ENCODE measurements at places on chromosomes 3 and 15. TPM values are rescaled to one million over a fixed set of nuclear protein-coding genes. Genes with fewer than 3 reads are reported as not detected.

DNA sequence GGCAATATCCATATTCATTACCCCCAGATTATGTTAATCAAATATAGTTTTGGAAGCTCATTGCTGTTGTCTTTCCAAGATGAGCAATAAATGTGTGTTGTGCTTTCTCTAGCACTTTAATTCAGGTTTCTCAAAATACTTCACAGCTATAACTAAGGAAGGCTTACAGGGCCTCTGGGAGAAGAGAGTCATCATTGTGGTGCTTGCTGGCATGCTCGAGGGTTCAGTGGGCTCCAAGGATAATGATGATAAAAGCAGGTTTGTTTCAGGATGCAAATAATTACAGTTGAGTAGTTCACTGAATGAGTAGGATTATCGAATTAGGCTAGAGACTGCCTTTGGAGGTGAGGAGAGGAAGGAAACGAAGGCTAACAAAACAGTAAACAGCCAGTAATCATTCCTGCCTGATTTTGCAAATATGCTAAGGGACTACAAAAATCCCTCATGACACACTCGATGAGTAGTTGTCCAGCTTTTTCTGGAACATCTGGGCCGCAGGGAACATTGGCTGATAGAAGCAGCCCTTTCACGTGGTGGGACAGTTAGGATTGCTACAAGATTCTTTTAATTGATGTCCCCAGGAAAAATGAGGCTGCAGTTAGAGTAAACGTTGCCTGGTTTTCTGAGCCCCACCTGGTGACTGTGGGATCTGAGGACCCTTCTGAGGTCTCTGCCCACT, 54.1 kb downstream of the SLC7A14 start:
- no peak overlapping the region for H3K4me3 ChIP-seq
- no peak overlapping the region for H3K27ac ChIP-seq
- H3K36me3 ChIP-seq = no peaks in the 10 kb centered on the region

DNA sequence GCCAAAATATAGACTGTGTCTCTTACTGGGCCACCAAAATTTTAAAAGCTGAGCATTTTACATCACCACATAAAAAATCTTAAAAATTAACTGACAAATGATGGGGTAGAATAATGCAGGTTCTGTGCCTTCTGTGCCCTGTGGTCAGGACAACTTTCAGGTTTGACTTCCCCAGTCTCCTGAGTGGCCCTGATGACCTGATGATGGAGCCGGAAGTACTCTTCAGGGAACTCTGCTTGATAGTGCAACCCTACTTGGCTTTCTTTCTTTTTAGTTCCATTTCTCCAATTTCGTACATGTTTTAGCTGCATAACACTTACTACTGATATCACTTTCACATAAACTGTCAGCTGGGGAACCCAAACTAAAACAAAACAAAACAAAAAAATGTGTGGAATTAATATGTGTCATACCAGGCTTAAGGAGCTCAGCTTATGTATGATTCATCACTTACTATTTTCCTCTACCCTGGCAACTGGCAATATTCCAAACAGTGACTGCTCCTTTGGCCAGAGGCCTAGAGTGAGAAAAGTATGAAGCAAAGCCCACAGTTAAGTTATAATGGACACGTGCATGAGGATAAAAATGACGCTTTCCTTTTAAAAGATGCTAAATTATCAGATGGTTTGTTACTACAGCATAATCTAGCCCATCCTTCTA, 194.3 kb downstream of the BCHE start:
- no peaks in the 10 kb centered on the region for H3K4me1 ChIP-seq
- H3K4me3 ChIP-seq = no peak overlapping the region
- no peaks in the 10 kb centered on the region for H3K27me3 ChIP-seq
- peak; percentile 97 for DNase-seq
- H3K36me3 ChIP-seq = no peaks in the 10 kb centered on the region

GRCh38 chr15:51227940-51228732, 110.3 kb downstream of the CYP19A1 start:
- peak; percentile 16 for DNase-seq
- H3K4me1 ChIP-seq = peaks cover 4% of the 10 kb centered on the region
- H3K27me3 ChIP-seq = no peaks in the 10 kb centered on the region
- no peaks in the 10 kb centered on the region for H3K36me3 ChIP-seq

Gene GADL1
- 10.8 TPM for total RNA-seq

Gene CPNE9
- not detected for total RNA-seq

Gene SNTN
- 0.24 TPM for total RNA-seq

Gene SNRPN
- 511 TPM for total RNA-seq

Gene NPAP1
- total RNA-seq = 0.28 TPM

Gene GOLGA6D
- total RNA-seq = 0.06 TPM

- H3K36me3 ChIP-seq = no peaks in the 10 kb centered on the region
- no peaks in the 10 kb centered on the region for H3K4me1 ChIP-seq
- H3K27me3 ChIP-seq = no peaks in the 10 kb centered on the region
- H3K27ac ChIP-seq = no peak overlapping the region
- H3K4me3 ChIP-seq = no peak overlapping the region
Measured at GRCh38 chr15:77654975-77655374, 22.3 kb upstream of the LINGO1 start.

- H3K4me1 ChIP-seq = peaks cover 4% of the 10 kb centered on the region
- no peak for DNase-seq
- peak overlapping the region; percentile 57 for H3K4me3 ChIP-seq
- H3K27ac ChIP-seq = no peak overlapping the region
- H3K27me3 ChIP-seq = peaks cover 43% of the 10 kb centered on the region
Measured at GRCh38 chr3:155079468-155079745, 712 bp upstream of the MME start.

DNA sequence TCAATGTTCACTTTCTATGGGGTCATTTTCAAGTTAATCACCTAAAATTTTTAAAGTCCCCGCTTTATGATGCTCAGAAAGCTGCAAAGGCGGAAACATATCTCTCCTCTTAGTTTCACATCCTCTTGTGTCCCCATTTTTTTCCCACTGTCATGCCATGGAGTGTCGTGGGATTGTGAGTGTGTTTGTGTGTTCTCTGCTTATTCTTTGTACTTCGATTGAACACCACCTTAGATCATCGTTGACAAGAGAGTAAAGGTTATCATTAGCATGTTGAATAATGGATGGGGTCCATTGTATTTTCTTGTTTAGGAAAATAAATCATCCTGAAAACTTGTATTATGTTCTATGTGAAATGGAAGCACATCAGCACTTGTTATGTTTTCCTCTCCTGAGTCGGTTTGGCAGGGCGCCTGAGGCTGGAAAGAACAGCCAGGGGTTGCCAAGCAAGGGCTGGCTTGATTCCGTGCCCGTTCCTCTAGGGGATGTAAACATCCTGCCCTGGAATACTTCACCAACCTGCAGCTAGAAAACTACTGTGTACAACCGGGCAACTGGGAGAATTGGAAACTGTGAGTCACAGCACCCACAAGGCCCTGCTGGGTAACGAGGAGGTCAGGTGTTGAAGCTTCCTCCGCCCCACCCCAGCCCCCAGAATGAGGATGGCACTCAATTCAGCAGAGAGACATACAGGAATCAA, 67.2 kb downstream of the EIF4E3 start:
- no peaks in the 10 kb centered on the region for H3K36me3 ChIP-seq
- no peak overlapping the region for H3K27ac ChIP-seq
- H3K4me1 ChIP-seq = no peaks in the 10 kb centered on the region

DNA sequence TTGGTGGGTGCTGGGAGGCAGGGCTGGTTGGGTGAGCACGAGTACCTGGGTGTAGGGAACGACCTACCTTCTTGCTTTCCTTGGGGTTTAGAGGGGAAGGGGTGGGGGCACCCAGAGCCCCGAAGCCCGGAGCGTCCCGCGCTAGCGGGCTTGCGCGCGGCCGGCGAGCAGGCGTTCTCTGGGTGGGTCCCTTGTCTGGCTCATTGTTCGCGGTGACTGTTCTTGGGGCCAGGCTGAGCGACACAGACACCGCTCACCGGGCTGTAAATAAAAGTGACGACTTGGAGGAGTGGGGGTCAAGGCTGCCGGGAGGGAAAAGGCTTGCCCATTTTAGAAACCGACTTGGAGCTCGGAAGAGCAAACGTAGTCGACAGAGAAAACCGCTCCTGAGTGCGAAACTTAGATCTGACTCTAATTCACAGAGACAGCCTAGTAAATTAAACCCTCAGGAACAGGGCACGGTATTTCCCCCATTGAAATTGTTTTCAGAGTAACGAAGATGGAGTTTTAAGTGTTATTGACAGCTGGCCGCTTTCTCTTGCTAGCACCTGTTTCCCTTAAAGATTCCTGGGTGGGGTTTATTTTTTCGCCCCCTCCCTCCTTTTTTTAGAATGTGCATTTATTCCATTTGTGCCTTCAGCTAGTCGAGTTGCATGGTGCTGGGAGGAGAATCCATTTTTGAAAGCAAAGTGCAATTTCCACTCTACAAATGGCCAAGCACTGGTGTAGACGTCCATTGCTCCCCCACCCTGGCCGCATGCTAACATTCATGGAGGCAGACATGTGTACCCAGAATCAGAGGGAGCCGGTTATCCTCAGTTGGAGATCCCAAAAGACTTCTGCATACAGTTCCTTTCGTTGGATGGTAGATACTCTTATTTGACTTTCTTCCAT, 532.1 kb upstream of the SEMA6D start:
- H3K36me3 ChIP-seq = no peaks in the 10 kb centered on the region
- DNase-seq = peak; percentile 5
- H3K27ac ChIP-seq = no peak overlapping the region
- H3K4me3 ChIP-seq = peak overlapping the region; percentile 68

GRCh38 chr3:129536374-129536667, 6.7 kb upstream of the H1-8 start:
- no peaks in the 10 kb centered on the region for H3K4me1 ChIP-seq
- no peak overlapping the region for H3K4me3 ChIP-seq
- no peaks in the 10 kb centered on the region for H3K36me3 ChIP-seq
- no peaks in the 10 kb centered on the region for H3K27me3 ChIP-seq

DNA sequence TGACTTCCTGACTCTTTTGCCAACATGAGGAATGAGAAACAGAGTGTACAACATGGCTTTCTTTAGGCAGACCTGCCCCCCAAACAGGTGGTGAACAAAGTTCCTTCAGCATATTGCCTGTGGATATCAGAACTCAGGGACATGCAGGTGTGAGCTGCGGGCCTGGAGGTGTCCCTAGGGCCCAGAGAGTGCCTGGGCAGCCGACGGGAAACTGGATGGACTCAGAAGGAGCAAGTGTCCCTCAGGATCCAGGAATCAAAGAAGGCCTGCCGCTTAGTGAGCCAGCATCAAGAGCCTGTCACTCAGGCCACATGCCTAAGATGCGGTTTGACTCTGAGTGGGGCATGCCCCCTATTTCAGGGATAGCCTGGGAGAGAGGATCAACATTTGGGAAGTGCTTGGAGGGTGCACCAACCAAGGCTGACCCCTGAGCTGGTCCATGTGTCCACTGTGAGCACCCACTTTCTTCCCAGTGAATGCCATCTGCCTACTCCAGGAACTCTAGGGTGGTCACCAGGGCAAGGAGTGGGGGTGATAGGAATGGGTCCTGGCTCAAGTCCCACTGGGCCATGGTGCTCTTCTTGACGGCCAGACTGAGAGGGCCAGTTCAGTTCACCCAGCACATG, 16.1 kb upstream of the POLR2M start:
- DNase-seq = no peak
- H3K4me3 ChIP-seq = no peak overlapping the region
- H3K4me1 ChIP-seq = no peaks in the 10 kb centered on the region
- H3K36me3 ChIP-seq = peaks cover 5% of the 10 kb centered on the region
- H3K27ac ChIP-seq = no peak overlapping the region
- H3K27me3 ChIP-seq = no peaks in the 10 kb centered on the region

DNA sequence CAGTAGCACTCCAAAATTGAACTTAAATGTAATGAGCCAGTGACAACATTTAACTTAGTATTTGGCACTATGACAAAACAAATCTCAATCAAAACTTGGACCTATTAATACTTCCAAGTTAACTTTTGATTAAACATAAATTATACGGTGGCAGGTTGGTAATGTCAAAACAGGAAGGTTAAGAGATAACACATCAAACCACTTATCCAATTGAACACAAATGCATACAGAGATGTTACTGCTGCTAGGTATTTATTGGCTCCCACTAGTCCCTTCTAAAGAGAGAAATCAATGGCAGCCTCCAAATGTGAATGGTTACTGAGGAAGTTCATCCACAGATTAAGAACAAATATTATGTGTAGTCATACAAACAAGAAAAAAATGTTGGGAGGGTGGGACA, 1.8 kb downstream of the GSK3B start:
- no peak for DNase-seq
- H3K27me3 ChIP-seq = no peaks in the 10 kb centered on the region
- H3K4me3 ChIP-seq = peak overlapping the region; percentile 86
- no peaks in the 10 kb centered on the region for H3K36me3 ChIP-seq

- peak; percentile 85 for DNase-seq
- peaks cover 15% of the 10 kb centered on the region for H3K36me3 ChIP-seq
- no peaks in the 10 kb centered on the region for H3K27me3 ChIP-seq
- peaks cover 22% of the 10 kb centered on the region for H3K4me1 ChIP-seq
Measured at GRCh38 chr15:43517354-43518196, at the start of gene MAP1A. TSS of gene MAP1A (plus strand) at chr15:43517608. CDS start at chr15:43521474, 3,866 bp downstream.

DNA sequence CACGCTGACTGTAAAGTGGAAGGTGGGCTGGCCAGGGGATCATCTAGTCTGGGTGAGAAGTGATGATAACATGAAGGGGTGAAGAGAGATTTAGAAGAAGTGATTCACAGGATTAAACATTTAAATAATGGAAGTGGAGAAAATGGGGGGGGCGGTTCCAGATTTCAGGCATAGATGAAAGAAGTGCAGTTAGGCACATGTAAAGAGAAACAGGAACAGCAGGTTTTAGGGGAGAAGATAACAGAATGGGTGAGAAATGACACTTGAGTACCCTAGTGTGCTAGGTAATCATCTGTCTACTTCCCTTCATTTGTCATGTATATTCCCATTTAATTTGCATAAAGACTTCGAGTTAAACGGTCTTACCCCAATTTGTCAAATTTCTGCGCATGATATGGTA, 15.3 kb downstream of the B3GNT5 start:
- no peaks in the 10 kb centered on the region for H3K4me1 ChIP-seq
- H3K36me3 ChIP-seq = no peaks in the 10 kb centered on the region
- H3K4me3 ChIP-seq = no peak overlapping the region
- no peaks in the 10 kb centered on the region for H3K27me3 ChIP-seq
- no peak overlapping the region for H3K27ac ChIP-seq
- DNase-seq = no peak

Gene OR5K2
- not detected for total RNA-seq

DNA sequence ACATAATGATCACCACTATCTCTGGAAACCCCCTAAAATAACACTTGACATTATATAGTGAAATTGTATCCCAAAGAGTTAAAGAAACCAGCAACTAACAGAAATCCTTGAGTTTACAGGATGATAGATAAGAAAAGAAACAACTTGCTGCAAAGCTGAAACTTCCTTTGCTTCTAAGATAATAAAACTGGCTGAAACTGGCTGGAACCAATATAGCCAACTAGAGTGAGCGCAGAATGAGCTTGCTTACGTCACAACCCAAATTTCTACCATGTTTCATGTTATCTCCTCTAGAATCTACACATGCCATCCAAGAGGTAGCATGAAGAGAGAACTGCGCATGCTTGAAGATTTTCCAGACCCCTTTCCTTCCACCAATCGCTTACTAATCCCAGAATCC, 83.8 kb upstream of the ACTC1 start:
- H3K27ac ChIP-seq = no peak overlapping the region
- H3K27me3 ChIP-seq = no peaks in the 10 kb centered on the region
- no peak for DNase-seq
- H3K4me3 ChIP-seq = no peak overlapping the region

GRCh38 chr15:68258692-68259091, 18.9 kb upstream of the FEM1B start:
- no peak for DNase-seq
- no peaks in the 10 kb centered on the region for H3K27me3 ChIP-seq
- H3K4me3 ChIP-seq = no peak overlapping the region
- H3K4me1 ChIP-seq = peaks cover 4% of the 10 kb centered on the region
- no peak overlapping the region for H3K27ac ChIP-seq

- no peaks in the 10 kb centered on the region for H3K4me1 ChIP-seq
- H3K27ac ChIP-seq = no peak overlapping the region
- no peaks in the 10 kb centered on the region for H3K36me3 ChIP-seq
- H3K4me3 ChIP-seq = no peak overlapping the region
- H3K27me3 ChIP-seq = peaks cover 16% of the 10 kb centered on the region
Measured at GRCh38 chr3:24500806-24501205, 6.2 kb upstream of the THRB start.

Data from cardiac muscle cell (in vitro differentiated cells and primary cell).